ENCODE measurements at places on chromosomes 7 and 10. TPM values are rescaled to one million over a fixed set of nuclear protein-coding genes. Genes with fewer than 3 reads are reported as not detected.

GRCh38 chr7:6420680-6421079, 27.1 kb downstream of the DAGLB start:
- no peak for DNase-seq
- no peak overlapping the region for H3K27ac ChIP-seq
- peaks cover 19% of the 10 kb centered on the region for H3K36me3 ChIP-seq
- H3K4me1 ChIP-seq: peaks cover 2% of the 10 kb centered on the region
- no peak overlapping the region for H3K4me3 ChIP-seq
- no peaks in the 10 kb centered on the region for H3K27me3 ChIP-seq

- peak; percentile 43 for DNase-seq
- peak within 1 kb of the TSS; percentile 81 for H3K4me3 ChIP-seq
- peaks cover 12% of the 10 kb centered on the region for H3K4me1 ChIP-seq
- H3K27ac ChIP-seq: peak within 1 kb of the TSS; percentile 38
- peaks cover 58% of the 10 kb centered on the region for H3K27me3 ChIP-seq
- H3K36me3 ChIP-seq: no peaks in the 10 kb centered on the region
Observed at GRCh38 chr7:519484-520390, at the start of gene PDGFA. TSS of gene PDGFA (minus strand) at chr7:519846. CDS start at chr7:519001, 845 bp downstream.

DNA sequence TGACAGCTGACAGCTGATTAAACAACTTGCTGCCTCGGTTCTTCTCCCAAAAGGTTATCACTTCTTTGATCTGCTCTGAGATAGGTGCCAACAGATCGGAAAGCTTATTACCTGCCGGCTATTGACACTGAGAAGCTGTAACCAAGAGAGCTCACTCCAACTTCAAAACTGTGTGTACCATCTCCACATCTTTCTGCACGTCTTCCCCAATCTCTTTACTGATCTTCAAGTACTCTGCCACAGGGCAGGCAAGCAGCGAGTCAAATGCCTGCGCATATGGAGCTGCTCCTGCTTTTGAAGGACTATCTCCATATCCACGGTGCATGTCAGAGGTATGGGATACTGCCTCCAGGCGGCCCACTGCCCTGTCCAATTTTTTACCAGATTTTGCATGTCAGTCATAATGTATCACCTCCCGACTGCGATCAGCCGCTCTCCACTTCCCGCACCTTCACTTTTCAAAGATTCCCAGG, 352 bp upstream of the ZNF485 start:
- H3K27ac ChIP-seq: peak overlapping the region; percentile 19
- DNase-seq: no peak
- peaks cover 20% of the 10 kb centered on the region for H3K4me1 ChIP-seq
- H3K4me3 ChIP-seq: peak overlapping the region; percentile 83
- H3K36me3 ChIP-seq: peaks cover 44% of the 10 kb centered on the region

DNA sequence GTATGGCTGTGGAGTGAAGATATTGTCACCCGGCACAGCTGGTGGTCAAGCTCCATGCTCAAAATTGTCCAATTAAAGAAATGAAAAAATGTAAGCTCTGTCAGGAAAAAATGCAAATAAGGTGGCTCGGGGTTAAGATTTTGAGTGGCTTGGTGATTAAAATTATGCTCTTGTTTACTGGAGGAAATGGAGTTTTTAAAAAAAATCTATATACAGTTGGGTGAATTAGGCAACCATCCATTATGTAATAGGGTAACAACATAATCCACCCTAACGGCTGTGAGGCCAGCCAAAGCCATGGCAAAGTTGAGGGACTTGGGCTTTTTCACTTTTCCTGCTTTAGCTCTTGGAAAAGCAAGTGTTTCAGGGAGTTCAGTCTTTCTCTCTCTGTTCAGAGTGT, 260.8 kb upstream of the HABP2 start:
- no peak overlapping the region for H3K4me3 ChIP-seq
- no peak overlapping the region for H3K27ac ChIP-seq
- no peaks in the 10 kb centered on the region for H3K4me1 ChIP-seq

DNA sequence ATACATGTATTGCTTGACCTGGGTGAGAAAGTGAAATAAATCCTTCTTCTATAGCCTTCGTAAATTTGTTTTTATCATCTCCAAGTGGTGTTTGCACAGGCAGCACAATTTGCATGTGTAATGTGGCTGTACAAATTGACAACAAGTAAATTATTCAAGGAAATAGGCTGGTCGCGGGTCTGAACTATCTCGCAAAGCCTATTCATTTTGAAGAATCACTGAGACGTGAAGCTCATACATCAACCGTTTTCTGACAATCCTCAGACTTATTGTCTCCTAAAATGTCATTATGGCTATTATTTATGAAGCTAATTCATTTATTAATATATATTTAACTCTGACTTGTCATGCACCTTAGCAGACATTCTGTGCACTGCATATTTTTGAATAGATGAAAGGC, 16.2 kb upstream of the FAM204A start:
- no peak overlapping the region for H3K27ac ChIP-seq
- peaks cover 38% of the 10 kb centered on the region for H3K27me3 ChIP-seq
- H3K4me3 ChIP-seq: no peak overlapping the region
- H3K4me1 ChIP-seq: no peaks in the 10 kb centered on the region
- no peak for DNase-seq

DNA sequence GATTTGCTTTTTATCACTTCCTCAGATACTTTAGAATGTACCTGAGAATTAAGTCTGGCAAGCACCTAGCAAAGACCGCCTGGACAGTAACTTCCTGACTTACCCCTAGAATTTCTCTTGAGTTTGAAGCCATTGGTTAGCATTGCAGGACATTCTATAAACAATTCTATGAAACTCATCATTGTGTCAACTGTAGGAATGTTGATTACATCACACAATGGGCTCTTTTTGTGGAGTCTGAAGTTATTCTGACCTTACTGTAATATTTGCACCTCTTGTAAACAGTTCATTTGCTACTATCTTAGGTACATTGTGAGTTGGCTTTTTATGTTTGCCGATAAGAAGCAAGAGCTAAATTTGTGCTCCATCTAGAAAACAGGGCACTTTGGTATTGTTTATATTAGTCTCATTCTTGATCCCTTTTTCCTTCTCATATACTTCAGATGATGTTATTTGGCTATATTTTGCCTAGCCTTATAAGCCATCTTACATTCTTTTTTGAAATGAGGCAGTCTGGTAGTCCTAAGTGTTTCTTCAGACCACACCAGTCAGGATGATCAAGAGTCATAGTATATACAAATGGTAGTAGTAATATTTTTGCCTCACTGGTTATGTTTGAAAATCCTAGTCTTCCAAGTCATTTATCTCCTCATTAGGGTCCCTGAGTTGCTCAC, 52.4 kb downstream of the CASD1 start:
- DNase-seq: no peak
- no peak overlapping the region for H3K4me3 ChIP-seq
- H3K27ac ChIP-seq: no peak overlapping the region
- no peaks in the 10 kb centered on the region for H3K4me1 ChIP-seq
- H3K36me3 ChIP-seq: peaks cover 14% of the 10 kb centered on the region

GRCh38 chr10:77737608-77738007, 100.0 kb upstream of the KCNMA1 start:
- no peak overlapping the region for H3K27ac ChIP-seq
- no peaks in the 10 kb centered on the region for H3K36me3 ChIP-seq
- H3K27me3 ChIP-seq: peaks cover 18% of the 10 kb centered on the region
- no peak overlapping the region for H3K4me3 ChIP-seq

DNA sequence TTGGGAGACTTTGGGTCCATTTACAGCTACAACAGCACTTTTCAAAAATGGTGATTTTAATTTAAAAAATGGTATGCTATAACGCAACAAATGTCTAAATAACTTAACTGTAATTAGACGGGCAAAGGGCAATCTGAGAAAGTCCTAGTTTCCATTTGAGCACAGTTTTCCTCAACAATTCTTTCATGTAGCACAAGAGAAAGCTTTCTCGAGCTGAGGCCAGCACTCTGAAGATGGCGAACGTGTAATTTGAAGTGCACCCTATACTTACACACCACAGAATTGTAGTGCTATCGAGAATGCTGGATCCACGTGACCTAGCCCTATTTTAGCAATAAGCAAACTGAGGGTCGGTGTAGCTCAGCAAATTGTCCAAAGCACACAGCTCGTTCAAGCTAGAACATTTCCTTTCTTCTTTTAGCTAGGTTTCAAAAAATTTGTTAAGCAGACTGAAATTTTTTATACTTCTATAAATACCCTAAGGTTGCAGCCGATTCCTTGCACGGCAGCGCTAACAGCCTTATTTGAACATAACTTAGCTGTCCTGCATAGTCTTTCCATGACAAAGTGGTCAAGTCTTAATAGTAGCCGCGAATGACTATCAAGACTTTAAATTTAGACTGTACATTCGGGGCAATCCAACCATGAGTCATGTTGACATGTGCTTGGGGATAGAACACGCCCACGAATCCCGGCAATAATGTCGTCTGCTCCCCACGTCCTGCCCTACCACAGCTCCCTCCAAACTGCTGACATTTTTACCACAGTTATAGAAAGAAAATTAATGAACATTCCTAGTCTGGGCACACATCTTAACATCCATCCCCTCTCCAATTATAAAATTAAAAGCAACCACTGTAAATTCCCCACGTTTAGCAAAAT, 10.0 kb downstream of the KLF6 start:
- peaks cover 47% of the 10 kb centered on the region for H3K36me3 ChIP-seq
- peak overlapping the region; percentile 2 for H3K4me3 ChIP-seq
- no peak for DNase-seq
- no peaks in the 10 kb centered on the region for H3K27me3 ChIP-seq
- H3K4me1 ChIP-seq: peaks cover 50% of the 10 kb centered on the region

DNA sequence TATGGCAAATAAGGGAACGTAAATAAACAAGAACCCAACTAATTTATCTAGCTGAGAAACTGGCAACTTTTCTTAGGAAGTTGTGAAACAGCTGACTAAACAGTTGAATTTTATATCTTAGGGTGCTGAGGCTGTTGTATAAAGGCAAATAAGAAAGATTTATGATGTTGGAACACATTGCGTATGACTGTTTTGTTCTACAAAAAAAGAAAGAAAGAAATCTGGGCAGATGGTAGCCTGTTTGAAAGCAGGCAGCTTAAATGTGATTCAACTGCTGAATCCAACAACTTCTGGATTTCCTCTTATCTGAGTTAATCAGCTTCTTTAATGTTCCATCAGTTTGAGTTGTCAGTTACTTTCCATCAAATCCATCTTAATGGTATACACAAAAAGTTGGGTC, 214.5 kb downstream of the SNX13 start:
- DNase-seq: no peak
- no peaks in the 10 kb centered on the region for H3K27me3 ChIP-seq
- H3K36me3 ChIP-seq: no peaks in the 10 kb centered on the region
- H3K4me1 ChIP-seq: no peaks in the 10 kb centered on the region

- H3K27me3 ChIP-seq: no peaks in the 10 kb centered on the region
- peaks cover 33% of the 10 kb centered on the region for H3K4me1 ChIP-seq
- peaks cover 74% of the 10 kb centered on the region for H3K36me3 ChIP-seq
- DNase-seq: no peak
Observed at GRCh38 chr10:11295492-11295891, 277.8 kb downstream of the CELF2 start.

DNA sequence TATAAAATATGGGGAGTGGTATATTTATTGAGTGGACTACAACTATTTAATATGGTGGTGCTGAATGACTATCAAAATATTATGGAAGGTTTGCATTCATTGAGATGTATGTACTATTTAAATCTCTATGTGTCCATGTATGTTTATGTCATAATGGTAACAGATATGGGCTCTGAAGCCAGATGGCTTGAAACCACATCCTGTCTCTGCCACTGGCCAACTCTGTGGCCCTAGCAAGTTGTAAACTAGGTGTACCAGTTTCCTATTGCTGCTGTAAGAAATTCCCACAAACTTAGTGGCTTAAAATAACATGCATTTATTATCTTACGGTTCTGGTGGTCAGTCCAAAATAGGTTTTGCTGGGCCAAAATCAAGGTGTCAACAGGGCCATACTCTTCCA, 198.1 kb upstream of the NFE2L3 start:
- H3K4me3 ChIP-seq: no peak overlapping the region
- H3K36me3 ChIP-seq: no peaks in the 10 kb centered on the region
- H3K27me3 ChIP-seq: peaks cover 17% of the 10 kb centered on the region

- DNase-seq: peak; percentile 71
- peak overlapping the region; percentile 90 for H3K4me3 ChIP-seq
- H3K4me1 ChIP-seq: peaks cover 45% of the 10 kb centered on the region
- H3K36me3 ChIP-seq: peaks cover 22% of the 10 kb centered on the region
Observed at GRCh38 chr7:45001138-45001694, 1.2 kb downstream of the CCM2 start.

GRCh38 chr10:130489891-130490290, 353.7 kb downstream of the GLRX3 start:
- no peaks in the 10 kb centered on the region for H3K27me3 ChIP-seq
- no peaks in the 10 kb centered on the region for H3K4me1 ChIP-seq
- no peaks in the 10 kb centered on the region for H3K36me3 ChIP-seq

GRCh38 chr7:33895025-33895804, 10.1 kb upstream of the BMPER start:
- peak; percentile 78 for DNase-seq
- H3K27ac ChIP-seq: no peak overlapping the region
- H3K4me1 ChIP-seq: peaks cover 6% of the 10 kb centered on the region
- peaks cover 58% of the 10 kb centered on the region for H3K27me3 ChIP-seq

DNA sequence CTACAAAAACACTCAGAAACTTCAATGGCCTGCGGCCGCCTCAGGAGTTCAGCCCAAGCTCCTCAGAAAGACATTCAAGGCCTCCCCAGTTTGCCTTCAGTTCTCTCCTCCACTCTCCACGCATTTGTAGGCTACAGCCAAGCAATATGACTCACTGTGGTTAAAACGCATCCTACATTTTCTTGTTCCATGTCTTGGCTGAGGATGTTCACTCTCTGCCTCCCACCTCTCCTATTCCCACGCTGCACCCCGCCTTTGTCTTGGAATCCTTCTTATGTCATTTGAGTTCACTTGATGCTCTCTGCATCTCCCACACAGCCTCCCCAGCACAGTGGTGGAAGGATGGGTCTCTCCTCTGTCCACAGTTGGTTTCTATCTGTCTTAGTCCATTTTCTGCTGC, 184.8 kb downstream of the NPSR1 start:
- H3K27ac ChIP-seq: no peak overlapping the region
- peaks cover 6% of the 10 kb centered on the region for H3K4me1 ChIP-seq
- H3K27me3 ChIP-seq: peaks cover 17% of the 10 kb centered on the region
- no peak overlapping the region for H3K4me3 ChIP-seq
- H3K36me3 ChIP-seq: no peaks in the 10 kb centered on the region

DNA sequence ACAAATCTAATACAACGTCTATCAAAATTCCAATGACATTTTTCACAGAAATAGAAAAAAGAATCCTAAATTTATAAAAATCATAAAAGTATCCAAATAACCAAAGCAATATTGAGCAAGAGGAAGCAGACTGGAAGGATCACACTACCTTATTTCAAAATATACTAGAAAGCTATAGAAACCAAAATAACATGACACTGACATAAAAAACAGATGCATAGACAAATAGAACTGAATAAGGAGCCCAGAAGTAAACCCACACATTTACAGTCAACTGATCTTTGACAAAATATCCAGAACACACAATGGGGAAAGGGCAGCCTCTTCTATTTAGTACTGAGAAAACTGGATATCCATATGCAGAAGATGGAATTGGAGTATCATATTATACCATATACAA, 217.5 kb downstream of the MACC1 start:
- no peaks in the 10 kb centered on the region for H3K4me1 ChIP-seq
- no peak overlapping the region for H3K4me3 ChIP-seq
- H3K36me3 ChIP-seq: no peaks in the 10 kb centered on the region
- no peak overlapping the region for H3K27ac ChIP-seq
- no peak for DNase-seq

Gene SLC26A3
- not detected for total RNA-seq

Gene TSPAN15
- 0.66 TPM for total RNA-seq

Gene UNC5B
- 0.04 TPM for total RNA-seq

Gene RNF148
- not detected for total RNA-seq

Gene HSPA12A
- total RNA-seq: 0.06 TPM

Gene UTF1
- not detected for total RNA-seq

Gene ACHE
- not detected for total RNA-seq

Gene TFEC
- 0.16 TPM for total RNA-seq

Gene STOX1
- 0.64 TPM for total RNA-seq

Gene FAM24A
- not detected for total RNA-seq

Gene SH2B2
- 3.6 TPM for total RNA-seq

Gene FKBP6
- total RNA-seq: not detected

Data from activated naive CD8-positive, alpha-beta T cell treated with anti-CD3 and anti-CD28 coated beads for 36 hours (primary cell).